HEK293T (cell line): ENCODE measurements at places on chromosomes 2 and 18.

DNA sequence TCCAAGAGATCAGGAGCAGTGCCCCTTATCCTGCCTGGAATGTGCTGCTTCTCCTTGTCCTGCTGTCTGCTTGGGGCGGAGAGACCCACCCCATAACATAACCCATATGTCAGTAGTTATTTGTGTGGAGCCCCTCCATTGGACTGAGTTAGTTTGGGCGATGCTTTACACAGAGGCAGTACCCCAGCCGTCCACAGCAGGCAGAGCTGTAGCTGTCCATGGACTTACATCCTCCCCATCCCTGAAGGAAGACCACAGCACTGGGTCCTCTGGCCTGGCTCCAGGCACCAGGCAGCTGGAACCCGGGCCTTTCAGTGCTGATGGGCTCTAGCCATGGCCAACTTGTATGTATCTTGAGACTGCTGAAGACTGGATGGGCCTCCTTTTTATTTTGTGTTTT is 20.3 kb downstream of the GKN2 start:
- DNase-seq = no peak

GRCh38 chr2:127719301-127720218 is 18.3 kb downstream of the SFT2D3 start:
- DNase-seq = no peak

GRCh38 chr18:37497853-37498518 is 67.6 kb downstream of the CELF4 start:
- no peak for DNase-seq

DNA sequence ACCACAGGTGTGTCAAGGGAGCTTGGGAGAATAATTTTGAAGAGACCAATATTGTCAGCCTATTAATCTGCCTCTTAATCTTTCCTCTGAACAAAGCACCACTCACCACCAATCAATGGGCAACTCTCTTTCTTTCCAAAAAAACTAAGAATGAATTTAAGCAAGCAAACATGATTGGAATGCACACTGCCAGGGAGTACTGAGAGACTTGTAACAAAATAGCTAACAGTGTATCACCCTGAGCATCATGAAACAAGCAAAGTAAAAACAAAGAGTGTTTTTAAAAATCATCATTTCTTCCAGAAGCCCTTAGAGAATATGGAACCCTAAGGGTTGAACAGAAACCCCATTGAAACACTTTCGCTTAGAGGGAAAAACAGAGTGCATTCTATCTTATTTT is 299.7 kb downstream of the DSEL start:
- DNase-seq = no peak

DNA sequence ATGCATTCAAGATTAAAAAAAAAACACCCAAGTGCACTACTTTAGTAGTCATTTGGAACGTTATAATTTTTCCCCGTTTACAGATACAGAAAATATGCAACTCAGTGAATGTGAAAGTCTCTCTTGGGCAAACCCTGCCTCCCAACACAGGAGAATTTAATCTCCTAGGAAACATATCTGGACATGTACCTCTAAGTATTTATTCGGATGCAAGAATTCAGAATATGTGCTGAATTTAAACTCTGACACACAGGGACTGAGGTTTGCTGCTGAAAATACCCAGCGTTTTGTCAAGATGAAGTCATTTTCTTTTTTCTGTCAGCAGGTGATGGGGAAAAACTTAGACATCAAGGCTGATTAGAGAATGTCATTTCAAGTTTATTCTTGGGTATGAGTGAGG is 105.4 kb downstream of the ACKR3 start:
- DNase-seq = no peak

DNA sequence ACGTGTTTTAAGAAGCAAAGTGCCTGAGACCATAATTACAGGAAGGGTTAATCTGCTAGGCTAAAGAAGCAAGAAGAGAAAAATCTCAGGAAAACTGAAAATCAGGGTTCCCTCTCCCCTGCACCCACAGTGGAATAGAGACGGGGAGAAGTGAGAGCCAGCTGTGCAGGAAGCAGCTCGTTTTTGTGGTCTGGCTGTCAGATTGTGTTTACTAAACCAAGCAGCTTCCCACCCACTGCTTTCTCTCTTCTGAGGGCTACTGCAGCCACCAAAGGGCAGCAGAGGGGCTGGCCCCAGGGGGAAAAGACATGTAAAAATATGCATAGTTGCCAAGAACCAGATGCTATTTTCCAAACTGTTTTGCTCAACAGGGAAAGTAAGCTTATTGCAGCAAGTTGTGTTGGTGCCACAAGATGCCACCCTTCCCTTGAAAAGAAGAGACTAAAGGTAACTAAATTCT is 72.6 kb upstream of the THUMPD2 start:
- DNase-seq = no peak

- DNase-seq = no peak
Measured at GRCh38 chr2:112519506-112519905, 22.8 kb upstream of the POLR1B start.

GRCh38 chr2:34815052-34815741 is 1216.1 kb upstream of the FAM98A start:
- no peak for DNase-seq

DNA sequence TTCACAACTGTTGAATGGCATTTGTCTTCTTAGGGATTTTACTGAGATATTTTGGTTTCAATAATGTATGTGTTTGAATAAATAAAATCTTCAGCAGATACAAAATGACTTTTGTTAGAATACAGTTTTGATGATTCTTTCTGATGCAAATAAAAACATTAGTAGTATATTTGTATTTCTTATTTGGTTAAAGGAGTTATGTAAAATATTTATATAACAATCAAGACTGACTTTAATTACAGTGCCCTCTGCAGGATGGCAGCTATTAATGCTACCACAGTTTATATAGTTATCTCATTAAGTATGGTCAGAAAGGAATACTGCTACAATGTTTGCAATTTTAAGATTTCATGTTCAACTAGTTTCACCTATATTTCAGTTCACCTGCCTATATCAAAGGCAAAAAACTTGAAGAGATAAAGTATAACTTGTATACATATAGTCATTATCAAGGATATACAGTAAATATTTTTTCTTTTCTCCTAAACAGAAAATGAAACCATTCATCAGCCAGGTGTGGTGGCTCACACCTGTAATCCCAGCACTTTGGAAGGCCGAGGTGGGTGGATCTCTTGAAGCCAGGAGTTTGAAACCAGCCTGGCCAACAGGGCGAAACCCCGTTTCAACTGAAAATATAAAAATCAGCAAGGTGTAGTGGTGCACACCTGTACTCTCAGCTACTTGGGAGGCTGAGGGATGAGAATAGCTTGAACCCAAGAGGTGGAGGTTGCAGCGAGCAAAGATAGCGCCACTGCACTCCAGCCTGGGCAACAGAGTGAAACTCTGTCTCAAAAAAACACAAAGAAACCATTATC is 19.8 kb downstream of the ARL5A start:
- DNase-seq = no peak

- no peak for DNase-seq
Measured at GRCh38 chr2:118654945-118655344, 192.5 kb downstream of the EN1 start.

DNA sequence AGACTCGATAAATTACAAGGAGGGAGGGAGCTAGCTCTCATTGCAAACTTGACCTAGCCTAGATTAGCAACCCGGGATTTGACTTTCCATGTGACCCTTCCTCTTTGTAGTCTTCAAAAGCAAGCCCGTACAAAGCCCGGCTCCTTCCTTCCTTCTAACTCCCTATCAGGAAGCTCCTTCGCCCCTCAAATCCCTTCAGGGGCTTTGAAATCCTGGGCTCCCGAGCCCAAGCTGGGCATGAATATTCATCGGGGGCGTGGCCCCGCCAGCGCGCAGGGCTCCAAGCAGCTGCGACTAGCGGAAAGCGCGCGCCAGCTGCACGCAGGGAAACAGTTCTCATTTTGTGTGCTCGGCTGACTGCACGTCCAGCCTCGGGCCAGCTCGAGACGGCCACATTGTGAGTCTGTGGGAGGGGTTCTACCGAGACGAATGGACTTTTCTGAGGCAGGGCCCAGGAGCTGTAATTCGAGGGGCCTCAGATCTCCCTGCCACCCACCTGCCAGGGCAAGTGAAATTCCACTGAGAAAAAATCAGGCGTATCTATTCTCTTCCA is 84.0 kb upstream of the PELI1 start:
- peak; percentile 88 for DNase-seq

DNA sequence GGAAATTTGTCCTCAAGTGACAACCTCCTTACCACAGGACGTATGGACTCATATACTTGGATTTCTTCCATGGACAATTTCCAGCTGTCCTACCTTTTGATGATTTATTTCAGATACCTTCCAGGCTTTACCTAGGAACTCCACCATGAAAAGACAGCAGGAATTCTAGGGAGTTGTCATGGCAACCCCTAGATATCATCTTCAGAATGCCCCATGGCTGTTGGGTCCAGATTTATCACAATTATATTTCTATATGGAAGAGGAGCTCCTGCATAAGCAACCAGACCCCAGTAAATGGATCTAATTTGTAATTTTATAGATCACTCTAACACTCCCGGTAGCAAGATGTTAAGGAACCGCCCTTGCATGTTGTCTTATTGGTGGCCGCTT is 102.3 kb upstream of the ZNF521 start:
- DNase-seq = no peak

GRCh38 chr2:206160807-206161179 is 1.1 kb downstream of the EEF1B2 start:
- no peak for DNase-seq

DNA sequence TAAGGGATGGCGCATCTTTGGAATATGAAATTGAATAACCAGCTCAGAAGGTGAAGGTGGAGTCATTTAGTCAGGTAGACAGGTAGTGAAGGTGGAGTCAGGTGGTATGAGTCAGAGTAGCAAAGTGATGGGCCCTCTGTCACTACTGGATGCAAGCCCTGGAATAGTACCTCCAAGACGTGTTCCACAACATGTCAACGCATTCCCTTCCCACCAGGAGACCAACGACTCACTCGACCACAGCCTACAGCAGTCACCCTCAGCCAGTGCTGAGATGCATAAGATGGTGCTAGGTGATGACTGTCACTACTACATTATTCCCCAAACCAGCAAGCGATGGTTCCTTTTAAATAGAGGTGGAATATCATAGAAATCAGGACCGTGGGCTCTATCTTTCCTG is 6.8 kb downstream of the CPLX4 start:
- DNase-seq = no peak

- DNase-seq = no peak
Measured at GRCh38 chr2:47530105-47530760, 127.3 kb downstream of the MSH2 start.

DNA sequence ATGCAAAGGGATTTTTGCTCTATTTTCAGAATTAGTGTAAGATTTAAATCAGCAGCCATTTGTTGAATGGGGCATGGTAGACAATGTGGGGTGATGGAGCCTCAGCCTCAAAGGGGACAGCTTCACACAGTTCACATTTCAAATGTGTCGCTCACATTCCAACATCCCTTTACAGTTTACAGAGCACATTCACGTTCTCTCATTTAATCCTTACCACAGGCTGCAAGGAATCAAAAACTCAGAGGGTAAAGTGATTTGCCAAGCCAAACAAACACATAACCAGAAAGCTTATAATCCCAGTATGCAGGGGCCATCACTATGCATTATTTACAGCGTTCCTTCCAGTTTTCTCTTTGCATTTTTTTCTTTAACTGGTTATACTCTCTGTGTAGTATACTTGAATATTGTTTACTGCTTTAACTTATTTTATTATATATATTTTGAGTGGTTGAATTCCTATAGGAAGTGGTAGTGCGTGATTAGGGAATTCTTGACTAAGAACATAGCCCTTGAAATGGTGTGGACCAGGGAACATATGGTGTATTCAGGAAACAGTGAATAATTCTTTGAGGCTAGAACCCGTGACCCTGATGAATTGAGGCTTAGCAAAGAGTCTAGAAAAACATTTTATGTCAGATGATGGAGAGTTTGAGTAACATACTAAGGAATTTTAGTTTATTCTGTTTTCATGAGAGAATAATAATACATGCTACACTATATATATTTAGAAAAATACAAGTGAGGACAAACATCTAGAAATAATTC is 18.1 kb upstream of the TAF1B start:
- DNase-seq = no peak
